ENCODE measurements at places on chromosomes 11 and 22.

DNA sequence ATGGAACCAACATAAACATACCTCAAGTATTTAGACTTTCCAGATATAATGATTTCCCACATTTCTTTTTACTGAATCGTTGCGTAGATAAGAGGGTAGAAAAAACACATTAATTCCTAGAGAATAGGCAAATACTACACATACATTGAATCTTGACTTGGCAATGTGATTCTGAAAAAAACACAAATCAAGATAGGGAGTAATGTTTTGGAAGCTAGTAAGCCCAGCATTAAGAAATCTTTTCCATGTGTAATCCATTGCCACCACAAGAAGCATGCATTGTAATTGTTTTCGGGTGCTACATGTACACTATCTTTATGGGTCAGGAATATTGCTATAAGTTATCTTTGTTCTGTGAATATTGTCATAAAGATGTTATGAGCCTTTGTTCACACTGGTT, 269.8 kb upstream of the PDGFD start:
- no peak for DNase-seq

GRCh38 chr11:134701564-134702165, 289.6 kb upstream of the B3GAT1 start:
- no peak for DNase-seq

DNA sequence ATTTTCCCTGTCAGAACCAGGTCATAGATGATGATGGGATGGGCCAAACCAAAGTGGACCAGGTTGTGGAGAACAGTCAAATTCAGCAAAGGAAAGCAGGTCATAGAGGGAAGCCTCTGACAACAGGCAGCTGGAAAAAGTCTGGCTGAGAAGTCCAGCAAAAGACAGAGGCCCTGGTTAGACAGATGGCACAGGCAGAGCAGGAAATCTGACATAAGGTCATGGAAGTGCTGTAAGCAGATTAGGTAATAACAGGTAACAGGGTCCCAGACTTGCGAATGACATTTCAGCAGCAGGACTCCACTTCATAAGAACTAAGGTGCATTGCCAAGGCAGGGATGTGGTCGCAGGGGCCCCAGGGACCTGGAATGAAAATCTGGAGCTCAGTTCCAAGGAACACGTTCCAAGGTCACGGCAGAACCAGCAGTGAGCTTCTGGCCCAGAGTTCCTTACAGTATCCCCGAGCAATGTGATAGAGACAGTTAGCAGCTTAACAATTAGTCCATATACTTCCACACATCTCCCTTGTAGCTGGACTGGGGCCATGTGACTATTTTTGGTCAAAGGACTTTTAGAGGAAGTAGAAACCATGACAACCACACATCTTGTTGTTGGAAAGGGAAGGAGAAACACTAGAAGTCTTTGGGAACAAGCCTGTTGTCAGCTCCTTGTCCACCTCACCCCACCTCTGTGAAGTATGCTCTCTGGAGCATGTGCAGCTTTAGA, 75.4 kb downstream of the ME3 start:
- peak; percentile 87 for DNase-seq

GRCh38 chr11:59012398-59013265, 73.3 kb downstream of the GLYATL1 start:
- DNase-seq: no peak

DNA sequence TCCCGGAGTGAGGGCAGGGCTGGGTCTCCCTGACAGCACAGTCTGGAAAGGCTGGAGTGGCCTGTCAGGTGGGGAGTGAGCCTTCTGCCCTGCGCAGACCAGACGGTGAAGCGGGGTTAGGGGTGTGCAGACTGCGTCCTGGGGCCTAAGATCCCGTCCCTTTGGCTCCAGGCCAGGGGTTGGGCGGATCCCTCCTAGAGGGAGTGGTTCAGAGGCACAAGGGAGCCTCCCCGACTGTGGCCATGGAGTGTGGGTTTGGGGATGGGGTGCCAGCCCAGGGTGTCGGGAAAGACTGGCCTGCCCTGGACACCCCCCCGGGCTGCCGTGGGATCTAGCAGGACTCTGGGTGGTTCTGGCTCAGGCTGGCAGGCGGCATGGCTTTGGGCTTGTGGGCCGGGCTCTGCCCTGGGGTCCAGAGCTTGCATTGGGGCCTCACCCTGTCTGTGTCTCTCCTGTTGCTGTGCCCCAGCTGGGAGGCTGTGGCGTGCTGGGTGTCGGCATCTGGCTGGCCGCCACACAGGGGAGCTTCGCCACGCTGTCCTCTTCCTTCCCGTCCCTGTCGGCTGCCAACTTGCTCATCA, 19.5 kb downstream of the TSPAN4 start:
- DNase-seq: no peak

- DNase-seq: no peak
These were observed 13.7 kb downstream of the YWHAH start for GRCh38 chr22:31957970-31958594.

DNA sequence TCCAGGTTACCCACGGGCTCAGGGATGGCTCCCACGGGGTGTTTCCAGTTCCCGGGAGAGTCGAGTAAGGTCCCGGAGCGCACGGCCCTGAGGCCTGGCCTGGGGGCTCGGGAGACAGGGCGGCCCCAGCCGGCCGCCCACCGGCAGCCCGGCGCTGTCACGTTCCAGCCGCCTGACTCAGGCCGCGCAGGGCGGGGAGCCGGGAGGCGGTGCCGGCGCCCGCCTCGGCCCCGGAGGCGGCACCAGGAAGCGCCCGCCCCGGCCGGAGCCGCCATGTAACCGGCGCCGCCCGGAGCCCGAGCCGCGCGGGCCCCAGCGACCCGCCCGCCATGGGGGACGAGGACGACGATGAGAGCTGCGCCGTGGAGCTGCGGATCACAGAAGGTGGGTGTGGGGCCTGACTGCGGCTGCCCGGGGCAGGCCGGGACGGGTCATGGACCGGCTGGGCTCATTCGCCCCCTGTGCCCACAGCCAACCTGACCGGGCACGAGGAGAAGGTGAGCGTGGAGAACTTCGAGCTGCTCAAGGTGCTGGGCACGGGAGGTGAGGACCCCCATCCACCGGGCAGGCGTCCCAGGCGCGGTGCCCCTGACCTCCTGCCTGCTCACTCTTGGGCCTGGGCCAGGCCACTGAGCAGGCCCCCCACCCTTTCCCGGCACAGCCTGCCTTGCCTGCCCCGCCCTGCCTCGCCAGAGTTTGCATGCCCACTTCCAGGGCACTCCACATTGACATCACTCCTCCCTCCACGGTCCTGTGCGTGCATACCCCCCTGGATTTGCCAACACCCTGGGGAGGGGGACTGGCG, at the start of gene RPS6KA4:
RPS6KA4 (plus strand) TSS at position 256 of the 805 bp plus-strand sequence; CDS start at position 330, 74 bp downstream.
- no peak for DNase-seq

Data from Kasumi-1 (cell line).